ENCODE measurements at places on chromosomes 6 and 20. TPM values are rescaled to one million over a fixed set of nuclear protein-coding genes. Genes with fewer than 3 reads are reported as not detected.

Gene TCF15
- not detected for total RNA-seq

Gene EYS
- 1.4 TPM for total RNA-seq

Gene SLC17A4
- total RNA-seq = 9.6 TPM

Gene TPX2
- 23.9 TPM for total RNA-seq

DNA sequence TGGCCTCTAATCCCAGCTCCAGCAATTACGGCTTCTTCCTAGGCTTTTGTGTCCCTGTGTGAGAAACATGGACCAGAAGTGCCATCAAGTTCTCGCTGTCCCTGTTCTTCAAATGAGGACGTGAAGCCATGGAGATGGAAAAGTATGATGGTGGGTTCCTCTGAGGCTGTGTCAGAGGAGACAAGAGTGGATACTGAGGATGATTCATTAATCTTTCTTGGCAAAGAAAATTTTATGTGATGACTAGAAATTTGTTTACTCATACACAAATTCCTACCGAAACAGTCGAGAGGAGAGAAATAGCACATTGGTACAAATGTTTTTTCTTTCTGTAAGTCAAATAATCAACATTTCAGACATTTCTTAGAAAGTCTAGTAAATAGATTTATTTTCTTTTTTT lies 35.0 kb upstream of the PNRC1 start:
- H3K4me1 ChIP-seq = peaks cover 7% of the 10 kb centered on the region
- no peak overlapping the region for H3K4me3 ChIP-seq

- H3K27me3 ChIP-seq = peaks cover 2% of the 10 kb centered on the region
- no peaks in the 10 kb centered on the region for H3K36me3 ChIP-seq
- H3K4me1 ChIP-seq = no peaks in the 10 kb centered on the region
These were observed 58.3 kb downstream of the COL12A1 start for GRCh38 chr6:75147512-75147911.

DNA sequence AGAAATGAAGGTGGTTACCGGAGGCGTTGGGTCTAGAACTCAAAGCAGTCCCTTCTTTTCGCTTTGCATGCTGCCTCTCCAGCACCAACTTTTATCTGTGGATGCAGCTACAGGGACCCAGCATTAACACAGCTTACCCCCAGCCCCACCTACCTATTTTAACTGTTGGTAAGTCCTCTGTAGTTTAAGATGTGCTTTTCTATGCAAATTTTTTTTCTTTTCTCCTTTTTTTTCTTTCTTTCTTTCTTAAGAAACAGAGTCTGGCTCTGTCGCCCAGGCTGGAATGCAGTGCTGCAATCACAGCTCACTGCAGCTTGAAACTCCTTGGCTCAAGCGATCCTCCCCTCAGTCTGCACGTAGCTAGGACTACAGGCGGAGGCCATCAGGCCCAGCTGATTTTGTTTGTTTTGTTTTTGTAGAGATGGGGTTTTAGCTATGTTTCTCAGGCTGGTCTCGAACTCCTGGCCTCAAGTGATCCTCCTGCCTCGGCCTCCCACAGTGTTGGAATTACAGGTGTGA lies 6.5 kb upstream of the USP45 start:
- H3K4me1 ChIP-seq = peaks cover 4% of the 10 kb centered on the region
- peak overlapping the region; percentile 98 for H3K27ac ChIP-seq
- H3K27me3 ChIP-seq = no peaks in the 10 kb centered on the region
- peak overlapping the region; percentile 97 for H3K4me3 ChIP-seq
- H3K36me3 ChIP-seq = no peaks in the 10 kb centered on the region

GRCh38 chr6:157304899-157305663 lies 18.2 kb downstream of the TMEM242 start:
- H3K27me3 ChIP-seq = no peaks in the 10 kb centered on the region
- peak; percentile 37 for DNase-seq
- peaks cover 5% of the 10 kb centered on the region for H3K4me1 ChIP-seq
- no peaks in the 10 kb centered on the region for H3K36me3 ChIP-seq
- H3K4me3 ChIP-seq = no peak overlapping the region
- peak overlapping the region; percentile 66 for H3K27ac ChIP-seq

DNA sequence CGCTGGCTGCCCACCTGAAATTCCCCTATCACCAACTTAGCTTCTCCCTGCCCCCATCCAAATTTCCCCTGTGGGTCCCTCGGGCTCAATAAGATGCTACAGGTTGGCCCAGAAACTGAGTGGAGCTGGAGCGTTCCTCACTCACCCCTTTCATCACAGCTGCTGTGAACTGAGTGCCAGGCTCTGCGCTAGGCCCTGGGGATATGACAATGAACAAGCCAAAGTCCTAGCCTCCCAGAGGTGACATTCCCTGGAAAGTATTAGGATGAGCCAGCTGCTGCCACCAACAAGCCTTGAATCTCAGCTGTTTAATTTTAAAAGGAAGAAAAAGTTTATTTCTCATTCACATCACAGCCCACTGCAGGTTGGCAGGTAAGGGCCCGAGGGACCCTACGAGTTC lies 86.6 kb upstream of the EYA2 start:
- no peak overlapping the region for H3K4me3 ChIP-seq
- peaks cover 12% of the 10 kb centered on the region for H3K4me1 ChIP-seq
- H3K36me3 ChIP-seq = no peaks in the 10 kb centered on the region
- H3K27ac ChIP-seq = no peak overlapping the region
- peaks cover 3% of the 10 kb centered on the region for H3K27me3 ChIP-seq

DNA sequence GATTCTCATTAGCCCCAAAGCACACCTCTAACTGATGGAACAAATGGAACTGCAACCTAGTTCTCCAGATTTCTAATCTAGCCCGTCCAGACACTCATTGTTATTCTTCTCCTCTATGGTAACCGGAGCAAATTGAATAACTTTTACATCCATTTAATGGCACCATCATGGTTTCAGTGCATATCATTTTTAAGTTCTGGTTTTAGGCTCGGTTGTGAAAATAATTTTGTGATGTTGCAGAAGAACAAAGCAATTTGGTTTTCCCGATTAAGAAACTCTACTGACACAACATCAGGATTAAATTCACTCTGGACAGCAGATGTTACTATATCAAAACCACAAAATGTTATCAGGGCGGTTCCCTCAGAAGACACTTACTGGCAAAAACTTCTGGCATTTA lies 42.5 kb upstream of the HBS1L start:
- H3K4me3 ChIP-seq = no peak overlapping the region
- no peak overlapping the region for H3K27ac ChIP-seq
- no peaks in the 10 kb centered on the region for H3K4me1 ChIP-seq
- no peaks in the 10 kb centered on the region for H3K36me3 ChIP-seq
- DNase-seq = no peak

DNA sequence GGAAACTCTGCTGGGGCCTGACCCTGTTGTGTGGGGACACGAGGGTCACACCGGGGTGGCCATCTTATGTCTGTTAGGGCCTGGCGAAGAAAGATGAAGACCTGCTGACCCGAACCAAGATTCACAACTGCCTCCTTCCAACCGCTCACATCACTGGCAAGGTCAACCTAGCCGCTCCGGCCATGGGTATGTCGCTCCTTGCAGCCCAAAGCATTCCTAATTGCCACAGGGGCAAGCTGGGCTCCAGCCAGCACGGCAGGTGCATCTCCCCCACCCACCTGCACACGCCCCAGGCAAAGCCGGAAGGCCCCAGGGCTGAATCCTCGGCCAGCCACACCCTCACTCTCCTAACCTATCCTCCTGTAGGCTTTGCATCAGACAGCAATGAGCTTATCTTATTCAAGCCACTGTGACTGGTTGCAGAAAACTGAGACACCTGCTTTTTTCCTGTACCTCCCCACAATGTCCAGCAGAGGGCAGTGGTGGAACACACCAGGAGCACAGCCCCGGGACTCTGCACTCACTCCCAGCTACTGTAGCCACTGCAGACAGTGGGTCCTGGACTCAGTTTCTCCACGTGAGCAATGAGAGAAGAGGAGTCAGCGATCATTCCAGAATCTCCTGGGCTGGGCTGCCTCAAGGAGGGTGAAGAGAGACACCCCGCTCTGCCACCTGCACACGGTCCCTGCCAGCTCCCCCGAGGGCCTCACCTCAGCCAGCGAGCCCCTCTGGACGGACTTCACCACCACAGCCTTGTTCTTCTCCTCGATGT lies 170.2 kb downstream of the PREX1 start:
- no peak overlapping the region for H3K4me3 ChIP-seq
- no peaks in the 10 kb centered on the region for H3K4me1 ChIP-seq
- no peaks in the 10 kb centered on the region for H3K27me3 ChIP-seq
- peak; percentile 87 for DNase-seq

- H3K36me3 ChIP-seq = no peaks in the 10 kb centered on the region
- no peak for DNase-seq
- H3K4me3 ChIP-seq = no peak overlapping the region
- no peaks in the 10 kb centered on the region for H3K4me1 ChIP-seq
- H3K27me3 ChIP-seq = no peaks in the 10 kb centered on the region
- H3K27ac ChIP-seq = no peak overlapping the region
These were observed 443.2 kb upstream of the JARID2 start for GRCh38 chr6:14802514-14803160.

- H3K36me3 ChIP-seq = no peaks in the 10 kb centered on the region
- no peak overlapping the region for H3K4me3 ChIP-seq
- H3K27me3 ChIP-seq = no peaks in the 10 kb centered on the region
- no peaks in the 10 kb centered on the region for H3K4me1 ChIP-seq
- DNase-seq = no peak
- no peak overlapping the region for H3K27ac ChIP-seq
These were observed 109.9 kb upstream of the TIAM2 start for GRCh38 chr6:154885214-154885613.

DNA sequence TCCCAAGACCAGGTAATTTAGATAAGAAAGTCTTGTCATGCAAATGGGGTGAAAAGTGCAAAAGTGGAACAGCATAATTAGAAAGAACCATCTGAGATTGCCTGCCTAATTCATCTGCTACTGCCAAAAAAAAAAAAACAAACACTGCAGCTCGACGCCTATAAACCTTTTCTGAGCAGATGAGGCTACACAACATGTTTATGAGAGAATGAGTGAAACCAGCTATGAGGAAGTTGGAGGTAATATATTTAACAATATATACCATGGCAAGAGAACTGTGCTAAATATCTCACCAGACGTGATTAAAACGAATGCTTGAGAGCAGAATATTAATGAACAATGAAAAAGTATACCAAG lies 50.0 kb downstream of the LAMA4 start:
- no peaks in the 10 kb centered on the region for H3K36me3 ChIP-seq
- H3K4me3 ChIP-seq = no peak overlapping the region
- H3K4me1 ChIP-seq = peaks cover 8% of the 10 kb centered on the region
- H3K27ac ChIP-seq = peak overlapping the region; percentile 70

- no peaks in the 10 kb centered on the region for H3K36me3 ChIP-seq
- peak; percentile 9 for DNase-seq
- H3K4me1 ChIP-seq = peaks cover 4% of the 10 kb centered on the region
- no peaks in the 10 kb centered on the region for H3K27me3 ChIP-seq
- no peak overlapping the region for H3K27ac ChIP-seq
These were observed 5.6 kb upstream of the BTBD3 start for GRCh38 chr20:11912013-11912658.

GRCh38 chr6:155638200-155638599 lies 182.6 kb upstream of the NOX3 start:
- no peaks in the 10 kb centered on the region for H3K36me3 ChIP-seq
- no peak for DNase-seq
- no peaks in the 10 kb centered on the region for H3K4me1 ChIP-seq
- H3K27ac ChIP-seq = no peak overlapping the region

DNA sequence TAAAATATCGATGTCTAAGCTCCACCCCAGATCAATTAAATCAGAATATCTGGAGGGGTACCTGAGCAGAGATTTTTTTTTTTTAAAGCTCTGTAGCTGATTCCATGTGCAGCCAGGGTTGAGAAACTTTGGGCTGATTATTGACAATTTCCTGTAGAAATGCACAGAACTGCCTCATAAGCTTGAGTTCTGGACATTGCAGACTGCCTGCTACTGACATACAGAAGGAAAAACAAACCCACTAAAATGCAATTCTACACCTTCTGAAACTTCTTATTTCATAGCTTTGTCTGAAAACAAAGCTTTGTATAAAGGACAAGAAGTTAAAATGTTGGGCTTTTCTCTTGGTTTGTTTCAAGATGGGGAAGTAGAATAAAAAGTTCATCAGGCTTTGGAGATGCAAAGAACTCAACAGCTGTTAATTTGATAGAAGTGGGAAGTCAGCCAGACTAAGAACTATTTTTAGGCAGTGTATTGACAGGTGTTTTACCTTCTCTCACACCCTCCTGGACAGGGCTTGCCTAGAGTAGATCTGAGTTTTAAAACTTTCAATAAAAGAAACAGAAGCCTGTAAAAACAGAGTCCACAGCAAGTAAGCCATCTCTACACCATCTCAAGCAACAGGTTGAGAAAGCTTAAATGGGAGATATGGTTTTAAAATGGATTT lies 147.7 kb downstream of the KCNQ5 start:
- no peaks in the 10 kb centered on the region for H3K4me1 ChIP-seq
- no peak overlapping the region for H3K27ac ChIP-seq
- H3K4me3 ChIP-seq = no peak overlapping the region
- no peaks in the 10 kb centered on the region for H3K27me3 ChIP-seq
- no peak for DNase-seq

DNA sequence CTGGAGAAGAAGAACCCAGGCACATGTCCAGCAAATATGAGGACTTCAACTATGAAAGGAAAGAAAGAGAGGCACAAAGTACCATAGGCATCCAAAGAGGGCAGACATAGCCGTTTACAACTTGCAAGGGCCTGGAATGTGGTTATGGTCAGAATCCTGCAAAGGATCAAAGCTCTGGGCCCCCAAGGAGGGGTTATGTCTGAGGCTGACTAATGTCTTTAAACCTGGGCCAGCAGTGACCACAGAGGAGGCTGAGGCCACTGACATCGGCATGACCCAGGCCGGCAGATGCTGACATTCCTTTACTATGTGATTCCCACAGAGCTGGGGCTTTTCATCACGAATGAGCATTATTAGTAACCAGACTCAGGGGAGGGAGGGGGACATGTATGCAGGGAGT lies 861.1 kb downstream of the DHX35 start:
- no peak overlapping the region for H3K27ac ChIP-seq
- DNase-seq = no peak
